C1 segment of cervical spinal cord (tissue), 14 donors: ENCODE measurements at places on chromosomes 16 and 17.

DNA sequence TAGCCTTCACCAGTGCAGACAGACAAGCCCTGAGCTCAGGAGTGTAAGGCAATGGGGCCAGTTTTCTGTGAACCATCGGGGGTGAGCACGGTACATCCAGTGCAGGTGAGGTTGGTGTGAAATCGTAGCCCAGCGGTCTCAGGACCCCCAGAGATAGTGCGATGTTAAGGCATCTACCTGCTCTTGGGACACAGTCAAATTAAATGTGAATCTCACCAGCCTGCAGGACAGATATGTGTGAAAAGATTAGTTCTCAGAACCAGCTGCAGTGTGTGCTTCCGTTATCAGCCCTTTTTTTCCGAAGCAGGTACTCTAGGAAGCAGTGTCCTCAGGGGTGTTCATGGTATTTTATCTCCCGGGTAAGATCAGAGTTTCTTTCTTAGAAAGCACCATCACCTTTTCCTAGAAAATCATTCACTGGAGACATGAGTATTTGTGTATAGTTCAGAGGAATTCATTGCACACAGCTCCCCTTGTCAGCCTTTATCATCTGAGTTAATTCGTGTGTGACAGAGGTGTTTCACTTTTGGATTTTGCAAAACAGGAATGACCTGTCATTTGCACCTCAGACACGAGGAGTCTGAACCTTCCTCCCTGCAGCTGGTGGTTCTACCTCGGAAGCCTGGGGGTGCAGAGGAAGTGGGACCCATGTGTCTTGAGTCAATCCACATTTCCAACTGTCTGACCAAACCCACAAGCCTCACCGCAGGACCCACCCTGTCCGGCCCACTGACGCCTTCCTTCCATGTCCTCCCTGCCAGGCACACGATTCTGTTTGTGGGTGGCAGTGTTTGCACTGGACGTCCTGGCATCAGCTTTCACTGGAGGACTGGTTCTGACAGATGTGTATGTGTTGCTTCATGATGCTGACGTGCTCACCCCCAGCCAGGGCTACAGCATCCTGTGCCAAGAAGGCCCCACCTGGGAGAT is 107.8 kb downstream of the CLEC16A start:
- no peak for DNase-seq

DNA sequence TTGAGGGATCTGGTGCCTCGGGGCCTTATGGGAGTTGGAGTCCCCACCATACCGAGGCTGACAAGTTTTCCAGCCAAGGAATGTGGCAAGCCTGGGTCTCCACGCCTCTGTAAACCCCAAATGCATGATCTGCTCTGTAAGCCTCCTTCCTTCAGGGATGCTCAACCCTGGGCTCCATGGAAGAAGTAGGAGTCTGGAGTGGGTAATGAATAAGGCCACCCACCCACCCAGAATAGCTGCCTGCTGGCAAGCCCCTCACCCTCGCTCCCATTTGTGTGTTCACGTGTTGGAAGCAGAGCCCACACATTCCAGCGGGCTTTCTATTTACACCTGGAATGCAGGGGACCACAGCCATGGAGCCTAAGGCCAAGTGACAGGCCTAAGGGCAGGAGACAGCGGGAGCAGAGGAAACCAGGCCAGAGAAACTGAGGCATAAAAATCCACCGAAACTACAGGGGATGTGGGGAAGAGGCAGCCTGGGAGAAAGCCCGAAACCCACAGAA is 4.4 kb downstream of the DLG4 start:
- no peak for DNase-seq

DNA sequence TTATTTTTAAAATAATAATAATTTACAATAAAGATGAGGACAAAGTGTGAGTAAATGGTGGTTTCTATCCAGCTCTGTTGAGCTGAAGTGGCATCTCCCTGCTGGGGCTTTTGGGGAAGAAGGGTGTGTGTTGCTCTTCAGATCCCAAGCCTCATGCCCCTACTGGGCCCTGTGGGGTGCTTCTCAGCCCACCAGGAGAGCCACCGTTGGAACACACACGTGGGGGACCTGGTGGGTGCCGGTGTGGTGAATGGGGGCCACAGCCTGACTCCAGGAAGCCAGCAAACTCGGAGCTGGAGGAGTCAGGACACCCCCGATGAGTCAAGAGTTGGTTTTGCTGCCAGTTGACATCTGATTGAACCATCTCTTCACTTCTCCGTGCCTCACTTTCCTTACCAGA is 37.8 kb upstream of the STH start:
- no peak for DNase-seq

GRCh38 chr17:56926704-56927103 is 12.9 kb upstream of the TRIM25 start:
- DNase-seq: no peak

DNA sequence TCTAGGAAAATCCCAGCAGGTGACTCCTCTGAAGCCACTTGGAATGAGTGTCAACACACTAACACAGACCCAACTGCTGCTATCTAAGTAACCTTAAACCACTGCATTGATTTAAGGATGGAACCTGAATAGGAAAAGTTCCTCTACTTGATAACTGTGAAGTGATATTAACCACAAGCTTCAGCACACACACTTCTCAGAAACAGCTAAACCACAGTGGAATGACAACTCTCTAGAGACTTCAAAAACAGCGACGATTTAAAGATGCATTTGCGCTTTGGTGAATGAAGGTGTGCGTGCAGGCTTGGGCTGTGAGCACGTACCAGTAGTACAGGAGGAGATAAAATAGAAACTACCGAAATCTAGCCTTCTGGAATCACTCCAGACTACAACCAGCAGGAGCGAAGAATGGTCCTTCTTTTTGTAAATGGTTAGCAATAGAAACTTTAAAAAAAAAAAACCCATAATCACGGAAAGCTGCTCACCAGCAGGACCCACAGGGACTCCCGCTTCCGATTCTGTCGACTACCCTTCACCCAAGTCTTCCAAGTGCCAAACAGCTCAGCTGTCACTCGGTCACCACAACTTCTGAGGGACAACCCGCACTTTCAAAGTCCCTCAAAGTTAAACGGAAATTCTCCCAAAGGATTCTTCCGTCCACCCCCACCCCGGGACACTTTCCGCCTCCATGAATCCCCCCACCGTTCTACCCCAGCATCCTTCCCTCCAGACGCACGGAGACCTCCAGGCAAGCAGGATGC is 137.7 kb upstream of the CORO6 start:
- no peak for DNase-seq

- DNase-seq: no peak
These were observed 11.2 kb downstream of the PHF12 start for GRCh38 chr17:28940142-28940541.

DNA sequence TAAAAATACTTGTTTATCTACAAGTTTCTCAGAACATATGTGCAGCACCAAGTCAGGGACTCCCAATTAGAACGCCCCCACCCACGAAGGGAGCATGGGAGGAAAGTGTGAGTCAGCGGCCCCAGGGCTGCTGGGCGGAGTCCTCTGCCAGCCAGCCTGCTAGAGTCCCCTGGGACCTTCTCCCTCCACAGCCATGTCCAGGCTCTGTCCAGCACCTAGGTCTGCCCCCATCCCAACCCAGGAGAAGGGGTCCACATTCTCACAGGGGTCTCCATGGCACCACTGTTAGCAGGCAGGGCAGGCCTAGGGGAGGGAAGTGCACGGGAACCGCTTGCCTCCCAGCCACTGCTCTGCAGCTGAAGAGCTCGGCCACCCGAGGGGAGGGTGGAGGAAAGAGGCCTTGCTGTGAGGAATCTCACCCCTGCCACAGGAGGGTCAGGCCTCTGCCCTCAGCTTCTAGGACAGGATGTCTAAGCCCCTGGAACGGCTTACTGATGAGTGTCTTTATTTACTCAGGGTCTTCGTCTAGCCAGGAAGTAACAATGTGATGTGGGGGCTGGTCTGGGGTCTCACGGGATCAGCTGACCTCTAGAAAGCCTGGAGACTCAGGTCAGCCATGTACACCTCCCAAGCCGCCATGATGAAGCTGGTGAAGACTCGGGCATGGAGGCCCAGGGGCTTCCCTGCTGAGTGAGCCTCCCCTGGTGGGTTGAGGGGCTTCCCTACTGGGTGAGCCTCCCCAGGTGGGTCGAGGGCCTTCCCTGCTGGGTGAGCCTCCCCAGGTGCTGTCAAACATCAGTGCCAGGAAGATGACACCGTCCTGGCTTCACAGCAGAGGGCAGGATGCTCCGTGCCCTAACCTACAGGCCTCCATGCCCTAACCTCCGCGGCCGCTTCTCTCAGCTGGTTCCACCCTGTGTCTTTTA is 190.3 kb downstream of the RBFOX3 start:
- no peak for DNase-seq

- no peak for DNase-seq
These were observed 1.6 kb upstream of the TBX21 start for GRCh38 chr17:47731396-47731795.

DNA sequence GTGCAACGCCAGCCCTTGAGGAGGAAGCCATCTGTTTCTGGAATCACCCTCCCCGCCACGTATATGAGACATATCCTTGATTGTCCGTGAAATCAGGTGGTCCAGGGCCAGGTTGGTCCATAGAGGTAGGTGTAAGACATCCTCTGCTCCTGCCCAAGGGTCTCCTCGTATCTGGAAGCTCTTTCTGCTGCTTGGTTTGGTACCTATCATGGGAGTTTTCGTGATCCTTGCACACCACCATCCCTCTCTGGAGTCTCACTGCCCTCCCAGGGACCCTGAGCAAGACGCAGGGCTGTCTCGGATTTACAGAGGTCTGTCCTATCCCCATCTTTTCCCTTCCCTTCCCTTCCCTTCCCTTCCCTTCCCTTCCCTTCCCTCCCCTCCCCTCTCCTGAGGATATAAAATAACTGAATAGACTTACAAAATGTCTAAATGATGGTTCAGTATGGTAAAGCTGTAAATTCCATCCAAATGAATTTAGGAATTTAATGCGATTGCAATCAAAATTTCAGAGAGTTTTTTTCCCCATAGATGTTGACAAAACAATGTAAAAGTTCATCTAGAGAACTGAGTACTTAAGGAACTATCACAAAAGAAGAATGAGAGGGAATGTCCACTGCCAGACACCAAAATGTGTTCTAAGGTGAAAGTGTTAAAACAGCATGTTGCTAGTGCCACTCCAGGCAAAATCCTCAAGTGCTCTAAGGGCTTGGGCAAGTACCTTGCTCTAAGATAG is 2.0 kb upstream of the CCDC42 start:
- no peak for DNase-seq

DNA sequence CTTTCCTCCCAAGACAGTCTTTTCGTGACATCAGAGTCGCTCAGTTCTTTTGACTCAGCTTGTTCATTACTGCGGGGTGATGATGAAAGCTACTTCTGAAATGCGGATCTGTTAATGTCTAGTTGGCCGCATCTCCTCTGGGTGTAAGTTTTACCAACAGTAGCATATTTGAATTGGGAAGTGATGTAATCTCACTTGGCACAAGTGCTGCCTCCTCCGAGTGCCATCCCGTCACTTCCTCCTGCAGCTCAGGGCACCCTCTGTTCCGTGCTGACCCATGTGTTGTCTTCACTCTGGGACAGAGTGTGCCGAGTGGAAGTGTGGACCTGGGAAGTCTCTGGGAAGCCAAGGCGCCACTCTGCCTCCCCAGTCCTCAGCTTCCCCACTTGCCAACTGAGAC is 8.9 kb downstream of the ADAD2 start:
- DNase-seq: peak; percentile 62

- peak; percentile 55 for DNase-seq
These were observed 22.4 kb upstream of the CRYM start for GRCh38 chr16:21300309-21301167.

- no peak for DNase-seq
These were observed 3.2 kb downstream of the DEXI start for GRCh38 chr16:10938796-10939648.

GRCh38 chr16:85072947-85073346 is 39.3 kb downstream of the CIBAR2 start:
- DNase-seq: no peak

DNA sequence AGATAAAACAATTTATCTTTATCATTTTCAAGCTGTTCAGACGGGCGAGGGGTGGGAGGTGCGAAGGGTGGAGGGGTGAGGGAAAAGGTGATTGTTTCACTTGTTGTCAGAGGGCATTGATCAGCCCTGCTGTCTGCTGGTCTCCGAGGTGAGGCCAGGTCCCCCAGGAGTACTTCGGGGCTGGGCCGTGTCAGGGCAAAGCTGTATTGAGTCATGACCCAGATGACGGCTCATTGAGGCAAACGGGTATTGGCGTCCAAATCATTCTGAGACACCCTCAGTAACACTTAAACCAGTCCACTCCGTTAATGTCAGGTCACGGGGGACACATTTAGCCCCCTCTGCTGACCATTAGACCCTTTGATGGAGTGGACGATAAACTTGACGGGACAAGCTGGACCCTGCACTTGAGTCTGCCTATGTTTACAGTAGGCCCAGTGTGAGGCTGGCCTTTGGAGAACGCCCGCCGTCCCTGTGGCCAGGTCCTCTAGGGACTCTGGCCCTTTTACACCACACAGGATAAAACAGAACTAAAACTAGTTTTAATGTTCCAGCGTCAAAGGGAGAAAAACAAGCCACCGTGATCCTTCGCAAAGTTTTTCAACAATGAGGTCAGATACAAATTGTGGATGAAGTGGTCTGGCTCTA is 502.2 kb upstream of the ZFHX3 start:
- DNase-seq: no peak

GRCh38 chr16:24995469-24995868 is 19.7 kb downstream of the ARHGAP17 start:
- DNase-seq: no peak

DNA sequence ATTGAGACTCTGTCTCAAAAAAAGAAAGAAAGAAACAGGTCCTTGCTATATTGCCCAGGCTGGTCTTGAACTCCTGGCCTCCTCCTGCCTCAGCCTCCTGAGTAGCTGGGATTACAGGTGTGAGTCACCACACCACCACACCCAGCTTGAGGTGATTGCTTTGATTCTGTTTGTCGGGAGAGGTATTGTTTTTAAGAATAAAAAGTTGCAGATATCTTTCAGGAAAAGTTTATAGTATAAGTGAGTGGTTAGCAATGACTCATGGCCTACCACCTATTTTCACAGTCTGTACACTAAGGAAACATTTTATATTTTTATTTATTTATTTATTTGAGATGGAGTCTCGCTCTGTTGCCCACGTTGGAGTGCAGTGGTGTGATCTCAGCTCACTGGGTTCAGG is 45.0 kb downstream of the RHOT1 start:
- no peak for DNase-seq

- DNase-seq: no peak
These were observed 10.5 kb downstream of the CDK5RAP3 start for GRCh38 chr17:47981462-47981861.

DNA sequence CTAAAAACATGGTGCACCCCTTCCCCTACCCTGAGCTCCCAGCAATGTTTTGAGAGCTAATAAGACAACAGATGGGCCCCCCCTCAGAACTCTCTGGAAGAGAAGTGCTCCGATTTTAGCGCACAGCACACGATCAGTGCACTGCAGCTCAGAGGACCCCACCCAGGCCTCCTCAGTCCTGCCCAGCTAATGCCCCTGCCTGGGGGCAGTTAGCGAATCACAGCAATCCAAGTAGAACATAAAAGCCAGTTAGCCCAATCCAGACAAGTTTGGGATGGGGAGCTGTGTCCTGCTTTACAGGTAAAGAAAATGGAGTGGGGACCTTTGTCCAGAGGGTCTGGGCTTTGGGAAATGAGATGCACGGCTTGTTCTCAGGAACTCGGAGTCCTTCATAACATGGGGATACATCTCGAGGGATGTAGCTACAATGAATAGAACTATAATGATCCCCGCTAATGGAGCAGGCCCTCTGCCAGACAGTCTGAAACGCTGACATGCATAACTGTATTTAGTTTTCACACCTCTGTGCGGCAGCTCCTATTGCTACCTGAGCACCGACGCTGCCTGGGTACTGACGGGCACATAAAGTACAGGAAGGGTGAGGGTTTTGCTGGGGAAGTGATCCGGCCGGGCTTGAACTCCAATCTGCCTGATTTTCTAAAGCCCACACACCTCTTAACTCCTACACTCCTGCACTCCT is 29.7 kb upstream of the CDC42EP4 start:
- DNase-seq: no peak

GRCh38 chr17:42275527-42276358 is 448 bp downstream of the STAT5B start:
- DNase-seq: no peak
